ENCODE measurements at places on chromosomes 7 and 10. TPM values are rescaled to one million over a fixed set of nuclear protein-coding genes. Genes with fewer than 3 reads are reported as not detected.

BEND7 gene
- total RNA-seq: 16.9 TPM

FOXP2 gene
- 10.1 TPM for total RNA-seq

GRCh38 chr10:7666253-7667023 lies at the start of gene ITIH5:
TSS of gene ITIH5 (minus strand) at chr10:7666966. CDS start at chr10:7666892, 74 bp downstream.
- no peak for DNase-seq

DNA sequence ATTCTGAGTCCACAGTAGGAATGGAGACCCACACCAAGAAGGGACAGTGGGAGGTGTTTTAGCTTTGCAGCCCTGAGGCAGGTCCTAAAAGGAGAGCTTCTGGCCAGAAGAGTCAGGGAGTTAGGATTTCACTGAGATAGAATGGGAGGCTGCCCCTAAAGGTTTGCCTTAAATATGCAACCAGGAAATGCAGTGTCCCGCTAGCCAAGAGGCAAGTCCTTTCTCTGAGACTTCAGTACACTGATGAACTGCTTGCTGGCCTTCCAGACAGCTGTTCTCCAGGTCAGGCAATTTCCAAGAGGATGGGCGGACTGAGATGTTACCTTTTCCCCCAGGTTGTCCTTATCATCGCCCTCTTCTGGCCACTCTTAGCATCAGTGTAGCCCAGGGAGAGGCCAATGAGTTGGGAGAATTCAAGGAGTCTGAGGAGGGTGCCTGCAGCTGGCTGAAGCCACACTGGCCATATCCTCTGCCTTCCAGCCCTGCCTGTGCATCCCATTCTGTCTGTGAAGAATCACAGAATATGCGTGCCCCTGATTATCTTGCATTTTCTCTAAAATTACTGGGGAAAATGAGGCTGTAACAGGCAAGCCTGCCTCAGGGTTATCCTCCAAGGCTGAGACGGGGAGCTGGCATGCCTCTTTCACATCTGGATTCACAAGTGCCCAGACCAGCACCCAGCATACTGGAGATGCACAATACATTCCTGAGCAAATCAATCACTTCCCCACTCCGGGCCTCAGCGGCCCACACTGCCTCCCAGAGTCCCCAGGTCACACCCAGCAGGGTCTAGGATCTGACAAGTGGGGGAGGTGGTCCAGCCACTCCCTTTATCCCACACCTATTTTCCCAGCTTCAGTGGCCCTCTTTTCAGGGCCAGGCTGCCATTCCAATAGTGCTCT lies 2.4 kb downstream of the TLL2 start:
- no peak for DNase-seq

DNA sequence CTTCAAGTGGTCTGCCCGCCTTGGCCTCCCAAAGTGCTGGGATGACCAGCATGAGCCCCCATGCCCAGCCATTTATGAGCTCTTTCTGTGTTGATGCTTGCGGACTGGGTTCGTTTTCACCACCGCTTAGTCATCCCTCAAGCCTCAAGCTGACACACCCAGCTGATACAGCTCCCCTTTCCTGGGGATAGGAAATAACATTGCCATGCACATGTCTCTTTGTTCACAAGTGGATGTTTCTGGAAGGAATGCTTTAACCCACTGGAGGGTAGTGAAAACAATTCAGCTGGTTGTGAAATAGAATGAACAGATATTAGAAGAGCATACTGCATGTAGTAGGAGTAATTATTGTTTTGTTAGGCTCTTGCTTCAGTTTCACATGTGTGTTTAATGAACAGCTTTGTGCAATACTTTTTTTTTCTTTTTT lies 8.5 kb upstream of the METTL27 start:
- DNase-seq: no peak

DNA sequence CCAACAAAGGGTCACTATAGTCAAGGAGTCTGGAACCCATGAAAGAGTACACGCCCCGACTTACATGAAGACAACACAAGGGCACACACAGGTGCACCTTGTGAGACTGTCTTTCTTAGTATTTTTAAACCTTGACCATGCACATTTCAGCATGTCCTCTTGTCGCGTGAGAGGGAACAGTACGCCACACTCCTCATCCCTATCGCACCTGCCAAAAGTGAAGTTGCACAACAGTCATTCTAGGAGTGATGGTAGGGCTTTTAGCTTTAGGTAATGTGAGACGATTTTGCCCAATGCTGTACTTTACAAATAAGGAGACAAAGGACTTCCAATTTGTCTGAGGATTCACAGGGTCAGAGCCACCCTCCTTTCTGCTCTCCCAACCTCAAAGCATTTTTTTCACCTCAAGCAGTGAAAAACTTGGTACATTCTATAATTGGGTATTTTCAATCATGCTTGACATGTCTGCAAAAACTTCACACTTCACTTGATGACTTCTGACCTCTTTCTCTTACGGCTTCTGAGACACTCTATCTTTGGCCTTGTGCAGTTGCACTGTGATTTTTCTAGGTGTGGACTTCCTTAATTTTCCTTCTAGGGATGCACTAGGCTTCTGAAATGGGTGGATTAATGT lies 173.9 kb upstream of the GRB10 start:
- DNase-seq: no peak
